Brain microvascular endothelial cell (primary cell): ENCODE measurements at places on chromosomes 7 and 10.

DNA sequence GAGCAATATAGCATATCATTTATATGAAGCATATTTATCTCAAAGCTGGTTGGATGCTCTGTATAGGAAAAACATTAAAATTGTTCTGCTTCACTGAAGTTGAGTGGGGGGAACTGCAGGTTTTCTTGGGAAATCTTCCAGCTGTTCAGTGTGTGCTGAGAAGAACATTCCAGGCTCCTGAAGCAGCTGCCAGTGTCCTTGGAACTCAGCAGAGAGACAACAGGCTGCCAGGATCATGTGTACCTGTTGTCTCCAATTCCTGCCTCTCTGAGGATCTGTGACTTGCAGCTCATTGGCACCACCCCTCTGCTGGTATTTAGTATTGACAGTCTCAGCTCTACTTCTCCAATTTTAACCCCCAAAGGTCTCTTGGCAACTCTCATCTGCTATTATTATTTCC lies 42.3 kb upstream of the PRKG1 start:
- DNase-seq: no peak

DNA sequence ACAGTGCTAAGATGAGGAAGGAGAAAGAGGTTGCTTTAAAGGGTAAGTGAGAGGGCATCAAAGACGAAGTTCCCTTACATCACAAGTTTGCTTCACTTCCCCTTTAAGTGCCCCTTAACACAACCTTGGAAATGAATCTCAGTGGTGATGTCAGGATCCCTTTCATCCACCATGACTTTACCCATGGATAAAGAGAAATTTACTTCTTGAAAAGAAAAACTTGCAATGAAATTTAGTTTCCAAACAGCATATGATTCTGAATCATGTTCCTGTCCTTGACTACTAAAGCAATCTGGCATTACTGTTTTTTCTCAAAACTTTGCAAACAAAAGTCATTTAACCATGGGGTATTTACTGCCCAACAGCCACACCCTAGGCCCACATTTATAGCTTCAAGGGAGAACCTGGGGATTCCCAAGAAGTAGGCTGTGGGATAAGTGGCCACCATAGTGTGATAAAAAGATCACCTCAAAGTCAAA lies 135.9 kb downstream of the ITGB8 start:
- DNase-seq: no peak

- no peak for DNase-seq
These were observed 19.4 kb downstream of the KAZALD1 start for GRCh38 chr10:101080933-101081931.

GRCh38 chr10:17122726-17123661 lies 6.6 kb downstream of the CUBN start:
- peak; percentile 73 for DNase-seq

DNA sequence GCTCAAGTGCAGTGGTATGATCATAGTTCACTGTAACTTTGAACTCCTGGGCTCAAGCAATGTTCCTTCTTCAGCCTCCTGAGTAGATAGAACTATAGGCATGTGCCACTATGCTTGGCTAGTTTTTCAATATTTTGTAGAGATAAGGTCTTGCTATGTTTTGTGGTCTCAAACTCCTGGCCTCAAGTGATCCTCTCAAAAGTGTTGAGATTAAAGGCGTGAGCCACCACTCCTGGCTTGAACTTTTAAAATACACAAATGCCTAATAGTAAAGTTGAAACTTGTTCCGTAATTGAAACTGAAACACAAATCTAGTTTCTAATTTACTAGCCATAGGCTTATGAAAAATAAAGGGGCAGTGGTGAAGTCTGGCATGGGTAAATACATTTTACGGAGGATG lies 65.7 kb downstream of the AP3M1 start:
- DNase-seq: no peak

DNA sequence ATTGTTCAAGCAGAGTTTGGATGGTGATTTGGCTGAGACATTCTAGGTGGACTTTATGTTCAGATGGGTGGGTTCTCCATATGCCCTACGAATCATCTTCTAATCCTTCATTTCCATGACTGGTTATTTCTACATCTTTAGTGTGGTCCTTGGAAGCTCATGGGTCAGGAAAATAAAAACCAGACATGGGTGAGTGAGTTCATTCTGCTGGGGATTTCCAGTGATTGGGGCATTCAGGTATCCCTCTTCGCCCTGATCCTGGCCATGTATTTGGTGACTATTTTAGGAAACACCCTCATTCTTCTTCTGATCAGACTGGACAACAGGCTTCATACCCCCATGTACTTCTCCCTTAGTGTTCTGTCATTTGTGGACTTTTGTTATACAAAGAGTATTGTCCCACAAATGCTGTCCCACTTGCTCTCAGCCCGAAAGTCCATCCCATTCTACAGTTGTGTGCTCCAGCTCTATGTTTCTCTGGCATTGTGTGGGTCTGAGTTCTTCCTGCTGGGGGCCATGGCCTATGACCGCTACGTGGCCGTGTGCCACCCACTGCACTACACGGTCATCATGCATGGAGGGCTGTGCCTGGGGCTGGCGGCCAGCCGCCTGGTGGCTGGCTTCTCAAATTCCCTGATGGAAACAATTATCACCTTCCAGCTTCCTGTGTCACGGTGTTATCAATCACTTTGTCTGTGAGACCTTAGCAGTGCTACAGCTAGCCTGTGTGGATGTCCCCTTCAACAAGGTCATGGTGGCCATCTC lies 19.2 kb upstream of the OR6B1 start:
- DNase-seq: no peak

DNA sequence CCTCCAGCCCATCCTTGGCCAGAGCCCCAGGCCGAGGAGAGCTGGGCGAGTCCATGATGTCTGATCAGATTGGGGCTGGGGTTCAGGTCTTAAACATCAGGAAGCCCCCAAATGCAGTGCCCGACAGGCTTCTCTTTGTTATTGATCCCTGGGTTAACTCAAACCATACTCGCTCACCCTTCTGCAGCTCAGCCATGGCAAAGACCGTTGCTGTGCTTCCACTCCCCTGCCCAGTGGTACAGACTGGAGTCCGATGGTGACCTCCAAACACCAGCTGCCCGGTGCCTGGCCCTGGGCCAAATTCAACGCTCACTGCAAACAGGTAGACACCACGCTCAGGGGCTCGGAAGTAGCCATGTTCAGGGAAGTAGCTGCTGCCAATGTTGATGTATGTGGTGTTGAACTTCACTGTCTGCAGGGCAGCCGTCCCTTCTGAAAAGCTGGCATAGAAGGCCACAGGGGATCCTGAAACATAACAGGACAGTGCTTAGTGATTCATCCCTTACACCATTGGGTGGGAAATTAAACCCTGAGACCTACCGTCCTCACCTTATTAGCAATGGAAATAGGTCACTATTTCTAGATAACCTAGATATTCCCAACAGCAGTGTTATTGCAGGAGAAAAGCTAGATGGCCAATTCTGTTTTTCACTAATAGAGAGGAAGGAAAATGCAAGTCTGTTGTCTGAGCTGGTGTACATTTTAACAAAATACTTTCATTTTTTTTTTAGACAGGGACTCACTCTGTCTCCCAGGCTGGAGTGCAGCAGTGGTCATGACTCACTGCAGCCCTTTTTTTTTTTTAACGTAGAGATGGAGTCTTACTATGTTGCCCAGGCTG lies 20.5 kb downstream of the MMRN2 start:
- DNase-seq: peak; percentile 25
